ENCODE measurements at places on chromosomes 12 and 14.

DNA sequence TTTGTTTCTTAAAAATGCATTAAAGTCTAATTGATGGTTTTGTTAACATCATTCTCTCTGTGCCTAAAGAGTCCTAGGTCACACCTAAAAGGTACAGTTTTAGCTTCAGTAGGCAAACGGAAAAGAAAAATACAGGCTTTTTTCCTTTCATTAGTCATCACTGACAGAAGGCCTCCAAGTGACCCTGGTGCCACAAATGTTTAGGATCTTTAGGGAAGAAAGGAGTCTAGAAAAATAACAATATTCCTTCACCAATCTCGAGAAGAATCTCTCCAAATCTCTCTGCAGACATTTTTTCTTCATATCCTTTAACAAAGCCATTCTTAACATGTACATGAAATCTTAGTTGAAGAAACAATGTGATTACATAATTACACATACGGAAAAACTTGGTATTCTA is 2.0 kb downstream of the DENND5B start:
- no peak for DNase-seq

DNA sequence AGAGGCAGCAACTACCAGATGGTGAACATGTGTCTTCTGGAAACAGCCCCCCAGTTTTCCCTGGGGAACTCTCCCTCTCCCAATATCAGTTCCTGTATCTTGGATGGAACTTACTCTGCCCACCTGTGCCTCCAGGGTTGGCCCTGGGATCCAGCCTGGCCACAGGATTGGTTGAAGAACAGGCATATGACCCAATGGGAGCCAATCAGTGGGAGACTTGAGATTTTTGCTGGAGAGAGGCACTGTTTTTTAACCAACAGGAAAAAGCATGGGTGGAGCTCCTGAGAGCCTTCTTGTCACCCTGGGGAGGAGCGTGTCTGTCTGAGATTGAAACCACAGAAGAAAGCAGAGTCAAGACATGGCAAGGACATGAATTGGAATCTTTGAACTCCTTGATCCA is 33.6 kb upstream of the COX6A1 start:
- DNase-seq, result no peak

DNA sequence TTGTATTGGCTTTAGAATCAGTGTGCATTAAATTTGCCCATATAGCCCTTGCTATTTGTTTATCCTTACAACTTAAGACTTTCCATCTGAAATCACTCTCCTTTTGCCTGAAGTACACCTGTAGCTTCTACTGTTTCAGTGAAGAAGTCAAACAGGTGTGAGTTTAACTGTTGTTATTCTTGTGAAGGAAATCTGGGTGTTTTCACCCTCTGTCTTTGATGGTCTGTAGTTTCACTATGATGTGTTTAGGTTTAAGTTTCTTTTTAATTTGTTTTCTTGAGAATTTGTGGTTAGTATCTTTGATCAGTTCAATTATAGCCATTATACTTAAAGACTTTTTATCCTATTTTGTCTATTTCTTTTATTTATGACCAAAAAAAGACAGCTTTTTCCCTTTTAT is 68.9 kb upstream of the BBS10 start:
- DNase-seq, result no peak

GRCh38 chr12:48156652-48157017 is 680 bp downstream of the ASB8 start:
- DNase-seq, result no peak

DNA sequence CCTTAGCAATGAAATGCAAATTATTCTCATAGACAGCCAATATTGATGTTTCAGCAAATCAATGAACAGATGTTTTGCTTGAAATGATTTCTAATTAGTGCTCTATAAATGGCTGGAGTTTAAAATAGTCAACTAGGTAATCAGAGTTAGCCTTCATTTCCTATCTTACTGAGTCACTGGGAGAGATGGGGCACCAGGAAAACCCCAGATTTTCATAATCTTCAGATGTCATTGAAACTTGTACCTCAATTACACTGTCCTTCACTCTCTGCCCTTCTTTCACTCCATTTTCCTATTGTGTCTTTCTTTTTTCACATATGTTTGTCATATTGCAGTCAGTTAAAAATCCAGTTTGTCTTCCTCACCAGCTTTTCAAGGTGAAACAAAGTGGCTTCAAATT is 92.7 kb downstream of the C12orf75 start:
- DNase-seq, result no peak

GRCh38 chr12:66188584-66189485 is at the start of gene IRAK3:
TSS of gene IRAK3 (plus strand) at chr12:66189214. CDS start at chr12:66189300, 86 bp downstream.
- DNase-seq, result no peak

DNA sequence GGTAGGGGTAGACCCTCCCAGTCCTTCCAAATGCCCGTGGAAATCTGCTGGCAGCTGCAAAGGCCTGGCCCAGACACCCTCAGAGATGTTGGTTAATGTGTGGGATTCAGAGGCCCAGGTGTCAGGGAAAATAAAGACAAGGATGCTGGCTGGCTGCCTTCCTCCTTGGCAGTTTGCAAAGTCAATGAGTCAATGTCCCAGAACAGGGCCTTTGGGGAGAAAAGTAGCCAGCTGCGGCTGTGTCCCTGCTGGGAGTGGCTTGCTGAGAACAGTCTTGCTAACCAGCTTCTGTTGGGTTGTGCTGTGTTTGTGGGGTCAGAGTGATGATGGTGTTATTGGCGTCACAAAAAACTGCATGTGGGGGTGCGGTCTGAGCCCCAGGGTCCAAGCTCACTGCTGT is 29.2 kb downstream of the GLRX5 start:
- DNase-seq, result no peak

All from HTR-8/SVneo (cell line).